Activated CD4-positive, alpha-beta T cell treated with anti-CD3 and anti-CD28 coated beads for 48 hours (primary cell): ENCODE measurements at places on chromosomes 11 and 22.

- DNase-seq, result peak; percentile 34
These were observed 94.7 kb upstream of the RASSF10 start for GRCh38 chr11:12914400-12914912.

GRCh38 chr11:63511048-63511748, 5.3 kb downstream of the LGALS12 start:
- DNase-seq, result no peak

GRCh38 chr11:656866-657265, 19.8 kb downstream of the DRD4 start:
- no peak for DNase-seq

DNA sequence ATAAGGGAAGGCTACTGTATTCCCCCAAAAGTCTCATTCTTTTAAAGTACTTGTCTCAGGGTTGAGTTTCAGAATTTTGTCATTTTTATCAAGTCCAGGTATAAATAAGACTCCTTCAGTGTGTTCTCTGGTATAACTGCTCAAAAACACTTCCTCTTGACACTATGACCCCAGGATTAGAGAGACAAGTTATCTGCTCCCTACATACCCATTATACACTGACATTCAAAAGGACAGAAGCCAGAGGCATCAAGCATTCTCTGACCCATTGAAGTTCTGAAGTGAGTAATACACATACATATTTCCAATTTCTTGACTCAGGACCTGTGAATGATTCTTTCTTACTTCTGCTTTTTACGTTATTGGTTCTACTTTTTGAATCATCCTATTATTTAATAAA, 447.8 kb upstream of the CNTN5 start:
- no peak for DNase-seq

DNA sequence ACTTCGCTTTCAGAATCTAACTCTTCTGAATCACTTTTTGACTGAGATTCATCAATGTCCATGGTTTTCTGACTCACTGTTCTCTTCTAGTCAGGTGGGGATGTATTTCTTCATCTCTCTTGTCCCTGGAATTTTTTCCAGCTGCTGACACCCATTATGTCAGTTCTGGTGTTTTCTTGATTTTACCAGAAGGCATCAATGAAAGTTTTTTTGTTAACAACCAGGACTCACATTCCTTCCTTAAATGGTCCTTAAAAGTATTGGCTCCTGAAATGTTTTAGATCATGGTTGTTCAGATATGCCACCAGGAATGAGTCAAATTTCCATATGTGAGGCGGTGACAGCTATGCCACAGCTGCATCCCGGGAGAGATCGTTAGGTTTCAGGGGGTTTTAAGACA, 12.9 kb downstream of the MICAL2 start:
- DNase-seq, result no peak

- no peak for DNase-seq
These were observed 13.6 kb downstream of the NPTXR start for GRCh38 chr22:38830026-38830844.

DNA sequence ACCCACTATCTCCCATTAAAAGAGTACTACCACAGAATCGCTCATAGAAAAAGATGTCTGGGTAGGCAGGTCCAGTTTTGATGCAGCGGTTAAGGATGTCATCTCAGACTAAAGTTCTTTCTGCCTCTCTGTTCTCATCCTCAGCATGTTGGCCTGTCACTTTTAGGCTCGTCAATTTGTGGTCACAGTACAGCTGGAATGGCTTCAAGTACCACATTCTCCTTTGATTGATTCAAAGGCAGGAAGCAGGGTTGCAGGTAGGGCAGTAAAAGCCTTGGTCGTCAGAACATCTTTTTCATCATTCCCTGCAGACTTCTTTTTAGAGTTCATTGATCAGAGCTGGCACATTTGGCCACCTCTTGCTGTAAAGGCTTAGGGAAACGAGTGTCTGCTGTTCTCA, 28.7 kb downstream of the SDHD start:
- DNase-seq, result no peak

DNA sequence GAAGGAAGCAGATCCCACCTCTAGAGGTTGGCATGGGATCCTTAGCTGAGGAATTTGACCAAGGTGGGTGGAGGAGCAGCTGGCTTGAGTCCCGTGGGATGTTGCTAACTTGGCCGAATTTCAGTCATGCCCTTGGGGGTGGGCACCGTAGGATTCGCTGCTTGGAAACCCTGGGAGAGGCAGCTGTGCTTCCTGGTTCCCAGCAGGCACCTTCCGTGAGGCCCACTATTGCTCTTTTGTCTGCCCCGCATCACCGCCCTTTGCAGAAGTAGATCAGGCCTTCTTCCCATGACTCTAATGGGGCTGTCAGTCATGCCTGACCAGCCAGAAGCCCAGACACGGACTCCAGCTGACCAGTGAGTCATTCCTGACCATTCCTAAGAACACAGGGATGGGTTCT, 292.3 kb upstream of the SYN3 start:
- DNase-seq, result no peak

GRCh38 chr11:60720460-60720859, 4.1 kb upstream of the MS4A18 start:
- DNase-seq, result no peak

DNA sequence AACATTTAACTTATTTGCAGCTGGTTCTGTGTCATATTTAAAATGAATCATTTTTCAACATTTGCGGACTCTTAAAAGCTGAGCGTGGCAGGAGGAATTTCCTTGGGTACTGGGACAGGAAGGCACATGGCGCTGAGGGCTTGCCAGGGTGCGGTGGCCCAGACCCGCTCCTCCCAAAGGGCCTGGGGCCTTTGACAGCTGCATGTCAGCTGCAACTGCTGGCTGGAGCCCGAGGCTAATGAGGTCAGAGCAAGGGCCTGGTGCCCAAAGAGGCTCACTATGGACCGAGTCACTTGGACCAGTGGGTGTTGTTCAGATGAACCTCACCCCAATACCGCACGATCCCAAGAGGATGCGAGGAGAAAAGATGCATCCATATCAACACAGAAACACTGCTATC, 326.9 kb downstream of the CTTN start:
- DNase-seq, result no peak

DNA sequence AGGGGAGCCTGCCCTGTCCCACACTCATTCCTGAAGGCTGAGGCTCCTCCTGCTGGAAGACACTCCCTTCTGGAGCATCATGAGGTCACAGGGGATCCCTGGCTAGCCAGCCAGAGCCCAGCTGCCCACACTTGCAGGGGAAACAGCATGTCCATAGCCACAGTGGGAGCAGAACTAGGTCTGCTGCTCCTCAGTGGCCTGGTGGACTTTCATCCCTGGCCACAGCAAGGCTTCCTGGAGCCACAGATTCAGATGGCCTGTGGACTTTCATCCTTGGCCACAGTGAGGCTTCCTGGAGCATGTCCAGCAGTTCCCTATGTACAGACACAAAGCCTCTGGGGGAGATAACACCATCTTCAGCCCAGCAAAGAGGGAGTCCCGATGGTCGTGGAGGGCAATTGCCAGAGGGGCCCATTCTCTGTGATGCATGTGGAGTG, 5.9 kb upstream of the APOL6 start:
- no peak for DNase-seq

- peak; percentile 75 for DNase-seq
These were observed 4.1 kb upstream of the TBX1 start for GRCh38 chr22:19756288-19757128.

- no peak for DNase-seq
These were observed 308.9 kb downstream of the NXPE2 start for GRCh38 chr11:114987186-114987760.

- DNase-seq, result peak; percentile 36
These were observed 428 bp downstream of the CDKN1C start for GRCh38 chr11:2885017-2885677.

GRCh38 chr11:79083352-79083751, 357.5 kb downstream of the TENM4 start:
- DNase-seq, result no peak

- DNase-seq, result no peak
These were observed 5.3 kb downstream of the SLN start for GRCh38 chr11:107706531-107706930.

GRCh38 chr11:27456140-27456794, 16.3 kb downstream of the LGR4 start:
- DNase-seq, result no peak

DNA sequence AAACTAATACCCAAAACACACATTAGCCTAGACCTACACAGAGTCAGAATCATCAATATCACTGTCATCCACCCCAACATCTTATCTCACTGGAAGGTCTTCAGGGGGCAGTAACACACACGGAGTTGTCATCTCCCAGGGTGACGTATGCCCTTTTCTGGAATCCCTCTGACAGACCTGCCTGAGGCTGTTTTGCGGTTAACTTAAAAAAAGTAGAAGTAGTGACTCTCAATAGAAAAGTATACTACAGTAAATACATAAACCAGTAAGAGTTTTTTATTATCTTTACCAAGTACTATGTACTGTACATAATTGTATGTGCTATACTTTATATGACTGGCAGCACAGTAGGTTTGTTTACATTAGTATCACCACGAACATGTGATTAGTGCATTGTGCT, 80.5 kb downstream of the PGR start:
- DNase-seq, result no peak

DNA sequence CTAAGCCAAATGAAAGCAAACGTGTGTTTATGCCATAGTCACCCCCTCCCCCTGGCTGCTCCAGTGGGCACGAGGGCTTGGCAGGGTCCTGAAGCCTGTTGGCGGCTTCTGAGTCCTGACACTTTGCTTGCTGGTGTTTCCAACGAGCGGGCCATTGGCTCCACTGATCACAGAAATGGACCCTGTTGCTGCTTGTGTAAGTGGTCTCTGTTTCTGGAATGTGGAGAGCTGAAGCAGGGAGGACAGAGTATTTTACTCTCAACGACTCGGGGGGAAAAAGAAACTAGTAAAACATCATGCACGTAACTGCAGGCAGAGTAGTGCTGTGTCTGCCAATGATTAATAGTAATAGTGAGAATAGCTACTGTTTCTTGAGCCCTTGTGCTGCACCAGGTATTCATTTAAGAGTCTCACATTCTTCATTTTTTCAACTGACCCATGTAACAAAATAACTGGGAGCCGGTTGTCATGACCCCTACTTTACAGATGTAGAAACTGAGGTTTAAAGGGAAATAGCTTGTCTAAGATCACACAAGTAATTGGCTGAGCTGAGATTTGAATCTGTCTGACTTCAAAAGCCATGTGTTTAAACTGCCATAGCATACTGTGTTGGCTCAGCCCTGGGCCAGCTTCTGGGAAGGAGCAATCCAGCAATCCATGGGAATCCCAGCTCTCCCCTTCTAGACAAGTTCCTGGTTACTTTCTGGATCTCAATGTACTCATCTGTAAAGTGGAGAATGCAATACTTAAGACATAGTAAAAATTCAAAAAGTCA, 526.7 kb downstream of the INSC start:
- no peak for DNase-seq

DNA sequence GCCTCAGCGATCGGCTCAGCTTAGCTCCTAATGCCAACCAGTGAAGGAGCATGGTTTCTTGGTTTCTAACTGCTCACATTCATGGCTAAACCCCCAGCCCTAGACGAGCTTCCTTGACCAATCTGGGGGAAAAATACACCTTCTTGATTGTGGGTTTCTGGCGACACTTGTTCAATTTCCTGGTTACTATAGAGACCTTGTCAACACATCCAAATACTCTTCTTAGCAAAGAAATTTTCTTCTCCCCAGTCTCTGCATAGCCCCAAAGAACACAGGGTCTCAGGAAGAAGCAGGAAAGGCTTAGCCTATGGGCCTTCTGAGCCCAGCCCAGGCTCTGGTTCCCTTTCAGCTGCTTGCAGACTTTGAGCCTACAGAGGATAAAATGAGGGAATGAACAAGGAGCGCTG, 88.5 kb upstream of the SYT13 start:
- DNase-seq, result no peak

- no peak for DNase-seq
These were observed 76.8 kb upstream of the SUSD2 start for GRCh38 chr22:24104307-24105012.

GRCh38 chr11:130535520-130535919, 87.1 kb downstream of the ADAMTS15 start:
- DNase-seq, result no peak

DNA sequence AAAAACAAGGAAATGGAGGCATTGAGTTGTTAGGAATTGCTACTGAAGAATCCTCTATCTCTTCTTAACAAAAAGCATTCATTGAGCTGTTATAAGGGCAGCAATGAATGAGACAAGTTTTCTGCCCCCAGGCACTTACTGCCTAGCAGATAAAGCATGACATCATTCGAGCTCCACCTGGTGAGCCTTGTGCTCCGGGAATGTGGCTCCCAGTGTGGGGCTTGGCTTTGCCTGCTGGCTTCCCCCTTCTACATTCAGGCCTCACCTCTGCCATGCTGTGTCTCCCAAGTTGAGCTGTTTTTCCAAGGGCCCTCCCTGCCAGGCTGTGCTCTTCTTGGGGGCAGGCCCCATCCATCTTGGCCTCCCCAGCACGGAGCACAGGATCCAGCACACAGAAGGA, 56.9 kb upstream of the EIF3D start:
- no peak for DNase-seq
